ENCODE measurements at places on chromosomes 1 and 21.

GRCh38 chr1:204463125-204464060 lies 31.2 kb downstream of the PIK3C2B start:
- no peak for DNase-seq

DNA sequence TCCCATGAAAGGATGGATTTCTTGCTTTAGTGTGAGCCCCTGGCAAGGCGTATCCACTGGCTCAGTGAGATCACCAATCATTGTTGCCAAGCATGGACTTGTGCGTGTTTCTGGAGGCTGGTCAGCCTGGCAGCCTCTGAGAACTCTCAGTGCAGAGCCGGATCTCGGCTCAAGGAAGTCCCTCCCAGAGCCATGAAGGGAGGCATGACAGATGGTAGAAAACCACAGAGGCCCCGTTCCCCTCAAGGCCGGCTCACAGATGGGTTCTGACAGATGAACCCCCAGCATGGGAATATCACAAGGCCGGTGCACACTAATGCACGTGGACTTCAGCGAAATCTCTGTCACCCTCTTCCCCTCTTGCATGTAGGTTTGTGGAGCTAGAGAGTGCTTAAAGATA lies 290.5 kb downstream of the AJAP1 start:
- DNase-seq, result no peak

DNA sequence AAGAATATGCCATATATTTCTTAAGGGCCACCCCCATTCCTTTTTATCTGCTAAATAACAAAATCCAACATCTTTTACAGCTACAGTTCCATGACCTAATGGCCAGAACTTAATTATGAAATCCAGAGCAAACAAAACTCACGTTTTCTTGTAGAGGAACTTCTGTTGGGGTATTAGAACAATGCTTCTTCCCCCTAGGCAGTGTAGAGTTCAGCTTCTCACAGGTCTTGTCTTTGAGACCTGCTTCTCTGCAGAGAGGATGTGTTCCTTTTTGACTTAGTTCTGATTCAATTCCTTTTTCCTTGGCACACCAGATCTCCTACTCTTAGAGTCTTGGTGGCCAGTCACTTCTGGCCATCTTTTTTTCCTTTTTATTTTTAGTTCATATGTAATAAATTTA lies 22.2 kb downstream of the VAV3 start:
- DNase-seq, result no peak

DNA sequence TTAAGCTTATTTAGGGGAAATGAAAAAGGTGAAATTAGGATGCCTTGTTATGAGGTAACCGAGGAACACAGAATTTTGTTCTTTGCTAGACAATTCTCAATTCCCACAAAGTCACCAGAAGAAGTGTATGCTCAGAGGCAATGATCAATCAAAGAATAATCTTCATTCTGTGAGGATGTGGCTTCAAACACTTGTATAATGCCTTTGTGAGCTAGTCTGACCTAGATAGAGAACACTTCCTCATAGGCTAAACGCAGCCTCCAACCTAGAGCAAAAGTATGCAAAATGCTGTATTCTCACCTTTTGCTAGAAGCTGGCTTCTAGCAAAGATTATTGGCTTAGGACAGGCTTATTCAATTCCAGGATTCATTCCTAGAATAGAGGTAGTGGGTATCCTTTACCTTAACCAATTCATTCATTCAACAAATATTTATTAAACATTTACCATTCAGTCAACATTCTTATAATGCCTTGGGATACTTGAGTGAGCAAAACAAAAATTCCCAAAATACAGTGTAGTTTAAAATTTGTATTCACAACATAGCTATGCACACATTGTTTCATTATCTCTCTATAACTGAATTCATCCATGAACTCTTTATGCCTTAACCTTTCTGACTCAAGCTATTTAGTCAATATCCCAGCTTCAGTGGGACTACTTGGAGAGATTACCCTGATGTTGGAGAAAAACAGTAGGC lies 530.2 kb downstream of the PTPRC start:
- no peak for DNase-seq

- no peak for DNase-seq
Observed at GRCh38 chr1:224245188-224245587, 62.1 kb downstream of the DEGS1 start.

DNA sequence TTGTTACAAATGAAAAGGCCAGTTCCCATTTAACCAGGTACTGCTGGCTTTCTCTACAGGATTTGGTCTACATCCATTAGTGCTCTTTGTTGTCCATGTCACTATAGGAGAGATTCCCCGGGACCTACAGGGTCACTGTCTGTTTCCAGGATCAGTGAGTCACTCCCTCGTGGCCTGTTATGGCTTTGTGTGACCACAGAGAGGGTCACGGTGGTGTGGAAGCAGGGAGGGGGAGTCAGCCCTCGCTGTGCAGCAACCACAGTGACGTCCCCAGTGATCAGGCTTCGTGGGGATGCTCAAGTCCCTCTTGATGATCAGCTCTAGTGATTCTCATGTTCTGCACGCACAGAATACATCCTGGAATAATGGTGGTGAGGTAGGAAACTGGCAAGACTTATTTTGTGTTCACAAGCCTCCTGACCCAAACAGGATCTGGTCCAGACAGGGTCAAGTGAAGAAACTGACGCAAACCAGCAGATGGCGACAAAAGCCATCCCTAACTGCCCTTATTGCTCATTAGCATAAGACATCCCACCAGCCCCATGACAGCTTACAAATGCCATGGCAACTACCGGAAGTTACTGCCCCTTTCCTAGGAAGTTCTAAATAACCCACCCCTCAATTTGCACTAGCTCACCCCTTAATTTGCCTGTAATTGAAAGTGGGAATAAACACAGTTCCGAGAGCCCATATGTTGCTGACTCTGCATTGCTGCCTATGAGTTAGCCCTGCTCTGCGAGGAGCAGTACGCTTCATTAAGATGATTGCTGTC lies 98.5 kb downstream of the DISC1 start:
- peak; percentile 43 for DNase-seq

DNA sequence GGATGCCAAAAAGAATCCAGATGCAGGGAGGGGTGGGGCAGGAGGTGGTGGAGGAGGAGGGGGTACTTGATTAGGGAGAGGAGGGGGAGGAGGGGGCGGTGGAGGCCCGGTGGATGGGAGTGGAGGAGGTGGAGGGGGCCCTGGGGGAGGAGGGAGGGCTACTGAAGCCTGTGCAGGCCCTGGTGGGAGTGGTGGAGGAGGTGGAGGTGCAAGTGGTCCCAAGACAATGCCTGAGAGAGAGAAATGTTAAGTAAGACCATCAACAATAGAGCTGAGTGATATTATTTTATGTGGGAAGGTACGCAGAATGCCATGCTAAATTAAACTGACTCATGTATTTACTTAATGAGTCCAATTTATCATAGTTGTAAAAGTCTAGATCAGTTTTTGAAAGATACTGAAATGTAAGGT lies 86.8 kb upstream of the LBR start:
- no peak for DNase-seq

- no peak for DNase-seq
Observed at GRCh38 chr1:98898940-98899339, 105.7 kb downstream of the PLPPR5 start.

DNA sequence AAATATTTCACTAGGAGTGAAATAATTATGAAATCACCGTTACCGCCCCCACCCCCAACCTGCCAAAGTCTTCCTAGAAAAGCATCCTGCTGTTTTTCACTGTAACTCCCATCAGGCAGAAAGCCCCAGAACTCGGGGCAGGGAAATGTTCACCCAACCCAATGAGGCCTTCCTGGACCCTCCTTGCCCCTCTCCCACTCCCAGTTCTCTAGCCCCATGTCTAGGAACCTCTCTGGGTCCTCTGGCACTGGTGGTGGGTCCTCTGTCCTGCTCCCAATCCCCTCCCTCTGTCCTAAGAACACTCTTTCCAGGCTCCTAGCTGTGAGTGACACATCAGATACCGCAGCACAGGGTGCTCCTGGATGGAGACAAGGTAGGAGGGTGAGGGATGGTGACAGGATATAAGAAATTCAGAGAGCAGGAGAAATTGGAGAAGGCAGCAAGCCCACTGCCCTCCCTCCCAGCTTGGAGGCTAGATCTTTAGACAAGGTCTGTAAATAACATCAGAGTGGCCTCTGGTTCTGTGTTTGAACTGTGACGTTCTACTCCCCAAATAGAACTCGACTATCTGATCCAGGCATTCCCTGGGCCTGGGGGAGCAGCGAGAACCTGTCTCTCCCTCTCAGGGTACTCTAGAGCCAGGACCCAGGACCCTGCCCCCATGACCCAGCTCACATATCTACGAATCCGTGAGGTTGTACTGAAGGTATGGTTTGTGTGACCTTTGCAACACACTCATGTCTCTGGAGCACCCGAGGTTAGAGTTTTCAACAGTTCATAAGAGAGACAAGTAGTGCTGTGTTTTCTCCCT lies 23.3 kb upstream of the BTG2 start:
- DNase-seq, result no peak

DNA sequence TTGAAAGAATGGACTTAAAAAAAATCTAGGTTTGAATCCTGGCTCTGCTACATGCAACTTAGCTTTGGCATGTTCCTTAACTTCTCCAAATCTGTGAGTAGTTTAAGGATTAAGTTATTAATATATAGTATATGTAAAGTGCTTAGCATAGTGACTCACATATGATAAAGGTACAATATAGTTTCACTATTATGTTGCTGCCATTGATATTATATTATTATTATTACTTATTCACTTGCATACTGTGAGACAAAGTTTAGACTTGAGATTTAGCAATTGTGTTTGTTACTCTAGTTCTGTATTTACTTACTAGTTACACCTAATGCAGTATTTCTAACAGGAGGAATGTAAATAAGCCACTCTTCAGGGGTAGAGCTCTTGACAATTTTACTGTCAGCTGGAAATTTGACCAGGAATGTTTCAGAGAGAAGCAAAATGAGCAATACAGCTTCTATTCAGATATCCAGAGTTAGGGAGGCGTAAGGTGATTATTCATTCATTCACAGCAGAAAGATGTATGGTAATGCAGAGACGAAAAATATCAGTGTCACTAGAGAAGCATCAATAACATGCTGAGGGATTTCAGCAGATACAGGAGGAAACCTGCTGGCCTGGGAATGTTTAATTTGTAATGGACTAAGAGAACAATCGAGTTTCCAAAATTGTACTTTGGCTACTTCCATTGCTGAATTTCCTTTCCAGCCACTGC lies 25.5 kb downstream of the RGS7 start:
- no peak for DNase-seq

GRCh38 chr1:242023805-242024204 lies 24.9 kb upstream of the MAP1LC3C start:
- no peak for DNase-seq

GRCh38 chr1:4594286-4594991 lies 60.0 kb upstream of the AJAP1 start:
- DNase-seq, result no peak

GRCh38 chr1:195894411-195894810 lies 713.8 kb downstream of the KCNT2 start:
- no peak for DNase-seq

- DNase-seq, result no peak
Observed at GRCh38 chr1:162182090-162182489, 112.6 kb downstream of the NOS1AP start.

Measured in H54 (cell line).